ENCODE measurements at places on chromosomes 7 and 10. TPM values are rescaled to one million over a fixed set of nuclear protein-coding genes. Genes with fewer than 3 reads are reported as not detected.

Gene ADCY1
- total RNA-seq = 2.4 TPM

Gene DNAJC12
- total RNA-seq = 38.7 TPM

Gene POLR2J
- total RNA-seq = 15.0 TPM

Gene UPK3B
- total RNA-seq = 0.22 TPM

Gene MMRN2
- 26.9 TPM for total RNA-seq

DNA sequence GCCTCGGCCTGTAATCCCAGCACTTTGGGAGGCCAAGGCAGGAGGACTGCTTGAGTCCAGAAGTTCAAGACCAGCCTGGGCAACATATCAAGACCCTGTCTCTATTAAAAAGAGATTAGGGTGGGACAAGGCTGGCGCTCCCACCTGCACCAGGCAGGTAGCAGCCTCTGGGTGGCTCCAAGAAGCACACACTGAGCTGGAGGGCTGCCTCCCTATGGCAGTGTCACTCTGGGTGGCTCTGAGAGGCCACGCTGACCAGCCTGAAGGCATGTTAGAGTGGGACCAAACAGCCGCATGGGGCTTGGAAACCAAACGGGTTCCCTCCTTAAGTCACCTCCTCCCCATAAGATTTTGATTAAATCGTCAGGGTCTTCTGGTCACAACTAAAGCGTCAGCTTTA, 19.8 kb upstream of the COL26A1 start:
- no peak overlapping the region for H3K27ac ChIP-seq
- no peaks in the 10 kb centered on the region for H3K4me1 ChIP-seq
- H3K27me3 ChIP-seq = no peaks in the 10 kb centered on the region

DNA sequence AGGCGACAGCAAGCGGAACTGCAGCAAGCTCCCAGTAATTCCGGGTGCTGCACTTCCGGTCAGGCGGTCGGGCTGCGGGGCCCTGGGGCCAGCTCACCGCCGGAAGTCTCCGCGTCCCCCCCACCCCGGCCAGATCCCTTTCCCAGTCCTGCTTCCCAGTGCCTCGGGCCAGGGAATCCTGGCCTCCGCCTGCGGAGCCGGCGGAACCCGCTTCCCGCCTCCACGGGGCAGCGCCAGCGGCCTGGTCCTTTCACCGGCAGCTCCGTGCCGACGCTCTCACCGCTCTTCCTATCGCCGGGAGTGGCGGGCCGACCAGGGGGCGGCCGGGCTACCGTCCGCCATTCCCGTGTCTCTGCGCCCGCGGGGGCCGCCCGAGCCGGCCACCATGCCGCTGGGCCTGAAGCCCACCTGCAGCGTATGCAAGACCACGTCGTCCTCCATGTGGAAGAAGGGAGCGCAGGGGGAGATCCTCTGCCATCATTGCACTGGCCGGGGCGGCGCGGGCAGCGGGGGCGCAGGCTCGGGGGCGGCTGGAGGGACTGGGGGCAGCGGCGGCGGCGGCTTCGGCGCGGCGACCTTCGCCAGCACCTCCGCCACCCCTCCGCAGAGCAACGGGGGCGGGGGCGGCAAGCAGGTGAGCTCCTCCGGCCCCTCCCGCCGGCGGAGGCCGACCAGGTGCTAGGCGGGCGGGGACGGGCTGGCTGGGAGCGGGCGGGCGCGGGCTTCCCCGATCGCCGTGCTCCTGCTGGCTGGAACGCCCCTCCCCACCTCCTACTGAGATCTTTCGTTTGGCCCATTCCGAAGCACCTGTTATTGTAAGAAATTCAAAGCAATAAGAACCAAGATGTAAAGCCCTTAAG, at the start of gene GATAD1:
GATAD1 (plus strand) TSS at position 138 of the 860 bp plus-strand sequence; CDS start at position 386, 248 bp downstream.
- DNase-seq = peak; percentile 95
- no peaks in the 10 kb centered on the region for H3K4me1 ChIP-seq
- H3K36me3 ChIP-seq = no peaks in the 10 kb centered on the region
- H3K27ac ChIP-seq = peak within 1 kb of the TSS; percentile 97
- no peaks in the 10 kb centered on the region for H3K27me3 ChIP-seq

DNA sequence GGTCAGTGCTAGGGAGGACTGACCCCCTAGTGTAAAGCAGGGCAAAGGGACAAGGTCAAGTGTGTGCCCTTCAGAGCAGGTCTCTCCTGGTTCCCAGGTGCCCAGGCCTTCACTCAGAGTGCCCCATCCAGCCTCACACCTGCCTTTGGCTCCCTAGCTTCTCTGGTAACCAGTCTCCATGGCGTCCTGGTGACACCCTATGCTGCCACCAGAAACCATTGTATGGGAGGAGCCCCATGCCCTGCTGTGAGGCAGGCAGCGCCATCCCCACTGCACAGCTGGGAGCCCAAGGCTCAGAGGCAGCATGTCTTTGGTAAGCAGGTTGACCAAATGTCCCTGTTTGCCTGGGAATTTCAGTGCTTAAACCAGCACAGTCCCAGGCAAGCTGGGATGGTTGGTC, 33.1 kb upstream of the HMX3 start:
- no peaks in the 10 kb centered on the region for H3K36me3 ChIP-seq
- no peak overlapping the region for H3K27ac ChIP-seq

DNA sequence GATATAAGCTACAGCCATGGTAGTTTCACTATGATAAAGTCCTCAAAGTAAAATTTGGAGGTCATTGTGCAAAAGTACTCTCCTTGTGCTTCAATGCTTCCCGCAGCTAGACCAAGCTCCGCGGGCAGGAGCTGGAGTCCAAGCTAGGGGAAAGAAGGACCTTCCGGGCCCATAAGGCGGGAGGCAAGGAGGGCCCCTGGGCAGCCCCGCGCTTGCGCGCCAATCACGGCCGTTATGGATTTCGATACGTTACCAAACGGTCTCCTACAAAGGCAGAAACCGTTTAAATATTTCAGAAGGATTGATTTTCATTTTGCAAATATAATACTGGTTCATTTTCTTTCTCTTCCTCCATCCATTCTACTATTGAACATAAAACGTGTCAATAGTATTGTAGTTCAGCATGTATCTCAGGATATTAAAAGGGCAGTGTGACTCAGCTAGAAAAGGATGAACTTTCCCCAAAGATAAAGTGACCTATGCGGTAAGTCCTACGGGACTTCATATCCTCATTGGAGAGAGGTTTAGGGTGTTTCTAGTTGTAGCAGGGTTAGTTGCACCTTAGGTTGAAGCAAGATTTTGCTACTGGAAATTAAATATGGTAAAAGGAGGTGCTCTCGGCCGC, 128.0 kb downstream of the KIF20B start:
- H3K27me3 ChIP-seq = no peaks in the 10 kb centered on the region
- no peak overlapping the region for H3K27ac ChIP-seq
- no peaks in the 10 kb centered on the region for H3K36me3 ChIP-seq
- no peak overlapping the region for H3K4me3 ChIP-seq
- H3K4me1 ChIP-seq = no peaks in the 10 kb centered on the region

GRCh38 chr10:118543714-118544400, 51.6 kb downstream of the PRLHR start:
- H3K27me3 ChIP-seq = peaks cover 11% of the 10 kb centered on the region
- no peak overlapping the region for H3K4me3 ChIP-seq
- no peaks in the 10 kb centered on the region for H3K4me1 ChIP-seq
- H3K27ac ChIP-seq = no peak overlapping the region
- DNase-seq = peak; percentile 39

GRCh38 chr10:28012990-28013515, 14.2 kb upstream of the ODAD2 start:
- H3K27ac ChIP-seq = no peak overlapping the region
- H3K4me1 ChIP-seq = no peaks in the 10 kb centered on the region
- no peaks in the 10 kb centered on the region for H3K36me3 ChIP-seq
- no peak overlapping the region for H3K4me3 ChIP-seq
- no peak for DNase-seq

DNA sequence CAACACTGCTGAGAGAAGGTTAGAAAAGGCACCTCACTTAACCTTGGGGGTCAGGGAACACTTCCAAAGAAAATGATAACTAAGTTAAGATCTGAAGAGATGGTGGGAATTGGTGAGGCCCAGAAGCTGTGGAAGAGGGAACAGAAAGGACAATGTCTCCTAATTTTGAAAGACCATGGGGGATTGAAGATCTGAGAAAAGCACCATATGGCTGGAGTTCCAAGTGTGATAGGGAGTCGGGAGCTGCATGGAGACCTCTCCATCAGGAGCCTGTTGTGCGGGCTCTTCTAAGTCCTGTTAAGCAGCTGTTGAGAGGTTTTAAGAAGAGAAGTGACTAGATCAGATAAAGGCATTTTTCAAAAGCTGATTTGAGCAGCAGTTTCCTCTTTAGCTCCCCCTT, 254.3 kb downstream of the CDK14 start:
- H3K4me1 ChIP-seq = no peaks in the 10 kb centered on the region
- no peak overlapping the region for H3K27ac ChIP-seq
- H3K36me3 ChIP-seq = no peaks in the 10 kb centered on the region
- no peaks in the 10 kb centered on the region for H3K27me3 ChIP-seq
- DNase-seq = no peak
- no peak overlapping the region for H3K4me3 ChIP-seq

- no peak for DNase-seq
- no peaks in the 10 kb centered on the region for H3K27me3 ChIP-seq
- H3K4me1 ChIP-seq = no peaks in the 10 kb centered on the region
- no peaks in the 10 kb centered on the region for H3K36me3 ChIP-seq
- H3K27ac ChIP-seq = no peak overlapping the region
Observed at GRCh38 chr10:100792574-100792973, 47.2 kb downstream of the PAX2 start.

GRCh38 chr10:123266971-123267370, 112.8 kb downstream of the BUB3 start:
- no peaks in the 10 kb centered on the region for H3K36me3 ChIP-seq
- H3K27ac ChIP-seq = no peak overlapping the region
- no peaks in the 10 kb centered on the region for H3K27me3 ChIP-seq
- H3K4me1 ChIP-seq = no peaks in the 10 kb centered on the region

- H3K36me3 ChIP-seq = no peaks in the 10 kb centered on the region
- H3K27me3 ChIP-seq = no peaks in the 10 kb centered on the region
Observed at GRCh38 chr7:18163091-18163490, 135.4 kb upstream of the PRPS1L1 start.

DNA sequence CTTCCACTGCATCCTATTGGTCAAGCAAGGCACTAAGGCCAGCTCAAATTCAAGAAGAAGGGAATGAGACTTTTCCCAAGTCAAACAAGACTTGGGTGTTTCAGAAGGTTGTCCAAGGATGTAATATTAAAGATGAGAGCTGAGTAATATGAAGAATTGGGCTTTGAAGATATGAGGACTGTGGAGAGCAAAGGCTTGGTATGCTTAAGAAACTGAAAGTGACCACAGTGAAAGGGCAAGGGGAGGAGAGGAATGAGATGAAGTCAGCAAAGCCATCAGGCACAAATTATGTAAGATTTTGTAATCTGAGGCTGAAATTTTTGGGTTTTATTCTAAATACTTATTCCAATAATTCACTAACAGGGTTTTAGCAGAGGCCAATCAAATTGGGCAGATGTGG, 38.6 kb upstream of the NPY start:
- no peaks in the 10 kb centered on the region for H3K4me1 ChIP-seq
- H3K27me3 ChIP-seq = no peaks in the 10 kb centered on the region
- no peak overlapping the region for H3K27ac ChIP-seq
- DNase-seq = no peak
- no peak overlapping the region for H3K4me3 ChIP-seq

- H3K27me3 ChIP-seq = no peaks in the 10 kb centered on the region
- no peak for DNase-seq
- H3K4me3 ChIP-seq = no peak overlapping the region
- no peaks in the 10 kb centered on the region for H3K36me3 ChIP-seq
- no peak overlapping the region for H3K27ac ChIP-seq
- H3K4me1 ChIP-seq = no peaks in the 10 kb centered on the region
Observed at GRCh38 chr7:155676052-155676451, 31.6 kb downstream of the RBM33 start.

DNA sequence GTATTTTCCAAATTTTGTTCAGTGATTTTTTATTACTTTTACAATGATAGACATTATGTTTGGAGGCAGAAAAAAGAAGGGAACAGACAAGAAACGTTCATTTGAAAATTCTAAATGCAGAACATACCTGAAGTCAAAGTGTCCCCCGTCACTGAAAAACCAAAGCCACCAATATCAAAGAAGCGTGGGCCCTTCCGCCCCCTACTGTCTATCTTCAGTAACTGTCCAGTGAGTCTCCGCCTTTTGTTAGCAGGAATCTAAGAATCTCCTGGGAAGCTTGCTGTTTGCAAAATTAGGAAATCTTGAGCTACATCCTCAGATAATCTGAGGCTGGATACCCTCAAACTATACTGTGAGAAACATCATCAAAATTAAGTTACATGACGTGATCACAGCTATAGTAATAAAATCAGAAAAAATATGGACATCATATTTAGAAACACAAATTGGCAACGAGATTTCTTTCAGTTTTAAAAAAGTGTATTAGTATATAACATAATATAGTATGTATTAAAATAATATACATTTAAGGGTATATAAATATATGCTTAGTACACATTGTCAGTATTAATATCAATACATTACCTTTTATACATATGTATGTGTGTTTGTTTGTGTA, 169.3 kb upstream of the AKR1E2 start:
- peak; percentile 34 for DNase-seq
- no peaks in the 10 kb centered on the region for H3K36me3 ChIP-seq
- no peaks in the 10 kb centered on the region for H3K4me1 ChIP-seq
- H3K4me3 ChIP-seq = no peak overlapping the region
- no peak overlapping the region for H3K27ac ChIP-seq

DNA sequence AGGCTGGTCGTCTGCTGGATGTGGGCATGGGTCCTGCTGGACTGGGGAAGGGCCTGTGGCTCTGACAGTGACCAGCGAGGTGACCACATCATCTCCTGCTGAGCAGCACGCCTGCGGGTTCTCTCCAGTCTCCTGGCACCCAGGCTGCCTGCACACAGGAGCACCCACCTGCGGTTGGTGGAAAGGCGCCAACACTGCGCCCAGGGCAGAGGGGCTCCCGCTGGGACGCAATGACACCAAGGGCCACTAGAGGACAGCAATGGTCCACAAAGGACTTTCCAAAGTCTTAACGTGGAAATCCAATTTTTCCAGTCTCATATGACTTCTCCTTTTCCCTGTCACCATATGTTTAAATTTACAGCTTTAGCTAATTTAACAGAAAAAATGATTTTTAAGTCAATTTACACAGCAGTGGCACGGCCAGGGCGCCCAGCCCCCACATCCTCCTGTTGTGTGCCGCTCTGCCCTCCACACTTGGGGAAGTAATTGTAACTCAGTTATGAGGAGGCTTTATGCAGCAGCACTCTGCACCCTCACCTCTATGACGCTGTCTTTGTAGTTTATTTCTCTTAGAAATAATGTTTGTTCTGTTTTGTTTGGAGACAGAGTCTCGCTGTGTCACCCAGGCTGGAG, 38.1 kb downstream of the CFAP46 start:
- H3K27me3 ChIP-seq = no peaks in the 10 kb centered on the region
- peak; percentile 26 for DNase-seq
- H3K4me3 ChIP-seq = no peak overlapping the region
- H3K27ac ChIP-seq = no peak overlapping the region
- H3K36me3 ChIP-seq = no peaks in the 10 kb centered on the region

GRCh38 chr10:44291091-44291490, 93.8 kb downstream of the CXCL12 start:
- no peak overlapping the region for H3K27ac ChIP-seq
- no peaks in the 10 kb centered on the region for H3K36me3 ChIP-seq
- no peak for DNase-seq
- no peaks in the 10 kb centered on the region for H3K4me1 ChIP-seq
- H3K27me3 ChIP-seq = peaks cover 7% of the 10 kb centered on the region

DNA sequence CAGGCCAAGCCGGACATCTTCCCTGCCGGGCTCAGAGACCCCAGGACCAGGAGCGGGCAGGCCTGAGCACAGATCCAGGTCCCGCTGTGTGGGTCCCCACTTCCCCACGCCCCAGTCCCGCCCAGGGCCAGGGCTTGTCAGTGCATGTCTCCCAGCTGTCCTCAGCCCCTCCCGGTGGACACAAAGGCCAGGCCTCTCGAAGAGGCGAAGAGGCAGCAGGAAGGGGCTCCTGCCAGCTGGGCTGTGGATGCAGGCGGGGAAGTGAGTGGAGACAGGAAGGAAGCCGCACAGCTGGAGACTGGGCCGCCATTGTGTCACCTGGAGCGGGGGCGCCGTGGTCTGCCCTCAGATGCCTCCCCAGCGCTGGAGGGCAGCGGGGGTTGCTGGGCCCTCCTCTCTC, 4.8 kb downstream of the GRIFIN start:
- no peaks in the 10 kb centered on the region for H3K4me1 ChIP-seq
- H3K4me3 ChIP-seq = no peak overlapping the region
